Pancreas (tissue), 10 donors: ENCODE measurements at places on chromosomes 7 and 10. TPM values are rescaled to one million over a fixed set of nuclear protein-coding genes. Genes with fewer than 3 reads are reported as not detected.

DNA sequence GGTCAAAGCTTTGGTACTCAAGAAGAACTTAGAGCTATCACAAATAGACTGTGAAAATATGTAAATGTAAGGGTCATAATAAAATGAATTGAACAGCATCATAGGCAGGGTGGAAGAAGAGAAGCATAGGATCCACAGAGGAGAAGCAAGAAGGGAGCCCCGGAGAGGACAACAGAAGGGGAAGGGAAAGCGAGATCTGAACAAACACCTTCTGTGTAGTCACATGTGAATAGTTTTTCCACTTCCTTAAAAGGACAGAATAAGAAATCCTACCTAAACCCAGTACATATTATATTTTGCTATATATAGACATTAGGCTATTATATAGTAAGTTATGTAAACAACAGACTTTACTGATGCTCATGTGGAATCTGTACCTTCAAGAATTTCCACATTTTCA lies 160.2 kb downstream of the DKK1 start:
- DNase-seq = no peak

The NKX2-3 gene
- total RNA-seq = 1.7 TPM

The DPP6 gene
- 2.9 TPM for total RNA-seq

DNA sequence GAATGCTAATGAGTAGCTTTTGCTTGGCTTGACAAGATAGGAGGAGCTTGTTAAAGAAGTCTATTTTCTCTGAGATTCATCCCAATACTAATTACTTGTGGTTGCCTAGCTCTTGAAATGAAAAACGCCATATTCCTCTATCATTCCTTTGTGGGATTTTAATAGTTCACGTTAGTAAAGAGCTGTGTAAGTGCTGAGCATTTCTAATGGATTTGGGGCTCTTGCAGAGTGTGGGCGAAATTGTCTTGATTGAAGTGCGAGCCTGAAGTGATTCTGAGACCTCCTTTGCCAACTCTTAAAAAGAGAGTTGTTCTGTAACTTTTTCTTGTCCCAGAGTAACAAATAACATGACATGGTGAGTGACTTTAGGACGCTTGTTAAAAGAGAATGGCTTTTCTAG lies 45.2 kb downstream of the EXOC4 start:
- DNase-seq = no peak

DNA sequence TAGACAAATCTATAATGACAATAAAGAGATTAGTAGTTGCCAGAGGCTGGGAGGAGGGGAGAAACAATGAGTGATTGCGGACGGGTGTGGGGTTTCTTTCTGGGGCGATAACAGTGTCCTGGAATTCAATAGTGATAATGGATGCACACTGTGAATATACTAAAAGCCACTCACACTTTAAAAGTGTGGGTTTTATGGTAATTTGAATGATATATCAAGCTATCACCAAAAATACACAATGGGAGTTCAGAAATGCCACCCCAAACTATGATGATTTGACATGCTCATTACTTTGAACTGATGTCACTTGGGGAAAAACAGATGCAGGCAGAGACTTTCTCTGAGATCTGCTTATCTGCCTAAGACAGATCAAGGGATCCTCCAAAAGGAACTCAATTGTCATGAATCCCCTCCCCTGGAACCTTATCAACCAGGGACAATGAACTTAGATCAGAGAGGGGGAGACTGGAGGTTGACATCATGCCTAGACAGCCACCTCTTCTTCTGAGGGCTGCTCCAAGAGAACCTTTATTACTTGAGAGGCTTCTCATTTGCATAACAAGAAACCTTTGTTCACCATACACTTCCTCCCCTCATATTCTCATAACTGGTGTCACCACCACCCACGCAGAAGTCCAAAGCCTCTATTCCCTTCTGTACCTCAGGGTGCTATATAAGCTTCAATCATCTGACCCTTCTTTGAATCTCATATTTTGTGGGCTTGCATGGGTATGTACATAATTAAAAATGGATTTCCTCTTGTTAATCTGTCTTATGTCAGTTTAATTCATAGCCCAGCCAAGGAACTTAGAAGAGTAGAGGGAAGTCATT lies 14.8 kb upstream of the ZC3HAV1 start:
- no peak for DNase-seq

The ATRNL1 gene
- 4.7 TPM for total RNA-seq

DNA sequence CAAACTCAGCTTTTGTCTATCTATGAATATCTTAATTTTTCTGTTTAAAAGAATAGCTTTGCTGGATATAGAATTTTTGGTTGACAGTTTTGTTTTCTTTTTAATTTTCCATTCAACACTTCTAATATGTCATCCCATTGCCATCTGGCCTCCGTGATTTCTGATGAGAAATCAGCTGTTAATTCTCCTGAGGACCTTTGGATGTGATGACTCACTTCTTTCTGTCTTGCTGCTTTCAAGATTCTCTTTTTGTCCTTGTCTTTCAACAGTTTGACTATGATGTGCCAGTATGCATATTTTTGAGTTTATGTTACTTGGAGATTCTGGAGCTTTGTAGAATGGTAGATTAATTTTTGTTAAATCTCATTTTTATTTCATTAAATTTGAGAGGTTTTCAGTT lies 38.4 kb downstream of the ZNF518A start:
- no peak for DNase-seq

DNA sequence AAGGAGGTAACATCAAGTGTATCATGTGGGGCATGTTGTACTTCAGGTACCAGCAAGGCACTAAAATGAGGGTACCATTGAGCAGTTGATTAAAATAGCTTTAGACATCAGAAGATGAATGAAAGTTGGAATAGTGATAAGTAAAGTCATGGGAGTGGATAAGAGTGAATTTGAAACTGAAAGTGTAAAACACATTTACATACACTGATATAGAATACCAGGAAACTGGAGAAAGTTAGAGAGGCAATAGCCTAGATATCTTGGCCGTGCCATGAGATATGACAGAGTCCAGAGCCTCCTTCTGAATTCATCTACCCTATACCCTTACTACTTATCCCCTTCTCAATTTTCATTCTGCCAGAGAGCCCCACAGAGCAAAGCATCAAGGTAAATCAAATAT lies 76.6 kb downstream of the GRM3 start:
- DNase-seq = no peak

GRCh38 chr7:133394369-133394768 lies 141.5 kb downstream of the EXOC4 start:
- DNase-seq = no peak

DNA sequence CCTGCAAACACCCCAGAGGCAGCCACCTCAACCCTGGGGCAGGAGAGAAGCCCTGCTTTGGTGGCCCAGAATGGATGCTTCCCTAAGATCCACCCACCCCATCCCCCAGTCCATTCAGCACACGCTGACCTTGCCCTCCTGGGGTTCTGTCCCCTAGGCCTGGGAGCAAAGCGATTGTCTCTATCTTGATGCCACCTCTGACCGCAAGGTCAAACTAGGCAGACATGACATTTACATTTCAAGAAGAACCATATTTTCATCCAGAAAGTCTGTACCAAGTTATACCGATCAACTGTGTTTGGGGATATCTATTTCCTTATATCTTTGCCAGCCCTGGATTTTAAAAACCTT lies 23.0 kb downstream of the MAT1A start:
- no peak for DNase-seq

DNA sequence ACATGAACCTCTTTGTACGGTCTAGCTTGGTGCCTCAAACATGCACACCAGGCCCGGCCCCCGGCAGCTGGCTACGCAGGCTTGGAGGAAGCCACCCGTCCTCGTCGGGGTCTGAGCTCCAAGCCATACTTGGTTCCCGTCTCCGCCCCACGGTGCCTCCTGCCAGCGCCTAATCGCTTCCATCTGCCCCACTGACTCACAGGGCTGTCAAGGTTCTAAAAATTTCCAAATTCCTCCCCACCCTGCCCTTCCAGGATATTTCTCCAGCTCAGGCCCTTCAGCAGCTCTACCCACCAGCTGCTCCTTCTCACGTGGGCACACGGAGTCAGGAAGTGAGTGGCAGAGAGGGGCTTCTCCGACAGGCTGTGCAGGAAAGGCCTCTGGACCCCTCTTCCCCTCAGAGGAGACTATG lies 38.8 kb downstream of the TMEM270 start:
- no peak for DNase-seq

- DNase-seq = no peak
Observed at GRCh38 chr7:105269397-105269796, 119.3 kb downstream of the SRPK2 start.

DNA sequence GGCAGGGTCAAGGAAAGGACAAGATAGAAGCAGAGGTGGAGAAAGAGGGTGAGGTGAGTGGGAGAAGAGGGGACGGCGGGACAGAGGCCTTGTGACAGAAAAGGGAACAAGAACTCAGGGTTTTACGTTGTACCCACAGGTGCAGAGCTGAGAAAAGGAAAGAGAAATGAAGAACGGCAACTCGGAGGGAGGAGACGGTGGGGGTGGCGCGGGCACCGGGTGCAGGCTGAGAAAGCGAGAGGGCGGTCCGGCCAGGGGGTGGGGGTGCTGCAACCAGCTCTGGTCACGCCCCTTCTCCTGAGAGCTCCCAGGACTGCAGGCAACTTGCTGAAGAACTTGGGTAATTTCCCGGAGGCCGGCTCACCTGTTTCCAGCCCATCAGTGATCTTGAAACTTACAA lies 65.3 kb downstream of the CARD11 start:
- peak; percentile 51 for DNase-seq

- peak; percentile 75 for DNase-seq
Observed at GRCh38 chr7:155412416-155413253, 45.3 kb upstream of the EN2 start.
